GM12864 (cell line): ENCODE measurements at places on chromosomes 12 and 14.

DNA sequence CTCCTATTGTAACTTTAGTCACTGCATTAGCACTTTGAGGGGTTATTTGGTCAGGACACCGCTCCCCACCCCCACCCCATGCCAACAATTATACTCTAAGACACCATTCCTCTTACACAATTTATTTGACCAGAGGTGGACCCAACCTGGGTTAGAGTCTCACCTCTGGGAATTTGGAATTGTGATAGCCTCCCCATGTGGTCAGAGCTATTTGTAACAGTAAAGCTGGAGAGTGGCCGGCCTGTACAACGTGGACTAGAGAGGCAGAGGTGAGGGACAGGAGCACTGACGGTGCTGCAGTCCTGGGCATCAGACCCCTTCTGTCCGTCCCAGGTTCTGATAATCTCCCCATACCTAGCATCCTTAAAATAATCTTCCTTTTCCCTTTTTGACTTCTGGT is 3.3 kb upstream of the HAL start:
- DNase-seq: no peak

GRCh38 chr14:96876747-96877146 is 79.6 kb downstream of the VRK1 start:
- no peak for DNase-seq

DNA sequence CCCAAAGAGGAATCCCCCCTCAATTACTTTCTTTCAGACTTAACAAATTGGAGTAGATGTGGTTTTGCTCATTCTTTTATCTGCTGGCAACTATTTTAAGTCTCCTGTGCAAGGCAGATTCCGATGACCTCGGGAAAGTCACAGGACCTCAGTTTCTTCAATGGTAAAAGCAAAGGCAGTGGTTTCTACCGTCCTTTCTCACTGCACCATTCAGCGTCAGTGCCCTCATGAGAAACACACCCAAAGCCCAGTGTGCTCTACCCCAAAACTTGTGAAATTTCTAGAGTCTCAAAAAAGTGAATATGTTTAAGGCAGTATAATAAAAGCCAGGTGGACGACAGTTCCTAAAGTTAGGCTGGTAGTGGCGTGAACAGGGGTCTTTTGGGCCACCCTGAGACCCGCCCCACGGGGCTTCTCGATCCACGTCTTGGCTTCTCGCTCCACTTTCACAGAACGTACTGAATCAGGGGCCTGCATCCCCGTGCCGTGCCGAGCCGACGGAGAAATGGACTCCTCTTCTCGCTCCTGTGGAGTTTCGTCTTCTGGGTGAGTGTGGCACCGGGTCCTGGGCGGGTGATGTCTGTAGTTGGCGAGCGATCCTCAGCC is 1.3 kb upstream of the ARHGAP5 start:
- DNase-seq: no peak

DNA sequence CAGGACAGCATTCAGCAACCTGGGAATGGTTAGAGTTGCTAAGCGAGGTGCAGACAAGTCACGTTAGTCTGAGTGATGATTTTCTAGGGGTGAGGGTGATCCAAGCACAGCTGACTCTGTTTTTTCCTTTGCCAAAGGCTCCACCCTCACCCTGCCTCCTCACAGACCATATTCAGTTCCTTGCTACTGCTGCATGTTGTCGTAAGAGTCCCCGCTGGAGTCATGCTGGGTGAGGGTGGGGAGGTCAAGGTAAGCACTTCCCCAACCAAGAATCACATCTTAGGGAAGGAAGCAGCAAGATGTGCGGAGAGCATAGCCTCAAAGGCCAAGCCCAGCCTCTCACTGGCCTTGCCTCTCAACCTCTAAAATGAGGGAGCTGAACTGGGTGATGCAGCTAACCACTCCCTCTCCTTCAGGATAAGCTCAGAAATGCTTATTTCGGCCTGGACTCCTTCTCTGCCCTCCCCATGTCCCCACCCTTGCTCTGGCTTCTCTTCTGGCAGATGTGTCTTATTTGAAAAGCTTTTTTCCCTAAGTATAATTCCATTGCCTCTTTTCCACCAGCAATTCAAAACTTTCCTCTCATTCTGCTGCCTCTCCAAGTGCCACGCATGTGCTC is 66.9 kb upstream of the ACTN1 start:
- no peak for DNase-seq

- DNase-seq: no peak
These were observed 13.7 kb upstream of the RPS6KL1 start for GRCh38 chr14:74936731-74937130.

GRCh38 chr12:46377678-46378077 is 5.1 kb upstream of the SLC38A2 start:
- DNase-seq: no peak

GRCh38 chr14:74792249-74793039 is 29.3 kb downstream of the YLPM1 start:
- no peak for DNase-seq

DNA sequence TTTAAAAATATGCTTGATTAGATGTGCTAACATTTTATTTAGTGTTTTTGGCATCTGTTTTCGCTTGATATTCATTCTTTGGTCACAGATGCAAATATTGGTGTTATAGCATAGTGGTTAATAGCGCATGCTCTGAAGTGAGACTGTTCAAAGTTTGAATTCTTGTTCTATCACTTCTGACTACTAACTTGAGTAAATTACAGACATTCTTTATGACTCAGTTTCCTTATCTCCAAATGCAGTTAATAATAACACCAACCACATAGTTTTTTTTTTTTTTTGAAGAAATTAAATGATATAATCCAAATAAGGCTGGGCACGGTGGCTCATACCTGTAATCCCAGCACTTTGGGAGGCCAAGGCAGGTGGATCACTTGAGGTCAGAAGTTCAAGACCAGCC is 81.0 kb downstream of the TMX1 start:
- no peak for DNase-seq

- no peak for DNase-seq
These were observed 237.9 kb upstream of the DAAM1 start for GRCh38 chr14:58950555-58950954.

GRCh38 chr12:133058203-133059113 is 21.1 kb downstream of the ZNF84 start:
- DNase-seq: no peak

DNA sequence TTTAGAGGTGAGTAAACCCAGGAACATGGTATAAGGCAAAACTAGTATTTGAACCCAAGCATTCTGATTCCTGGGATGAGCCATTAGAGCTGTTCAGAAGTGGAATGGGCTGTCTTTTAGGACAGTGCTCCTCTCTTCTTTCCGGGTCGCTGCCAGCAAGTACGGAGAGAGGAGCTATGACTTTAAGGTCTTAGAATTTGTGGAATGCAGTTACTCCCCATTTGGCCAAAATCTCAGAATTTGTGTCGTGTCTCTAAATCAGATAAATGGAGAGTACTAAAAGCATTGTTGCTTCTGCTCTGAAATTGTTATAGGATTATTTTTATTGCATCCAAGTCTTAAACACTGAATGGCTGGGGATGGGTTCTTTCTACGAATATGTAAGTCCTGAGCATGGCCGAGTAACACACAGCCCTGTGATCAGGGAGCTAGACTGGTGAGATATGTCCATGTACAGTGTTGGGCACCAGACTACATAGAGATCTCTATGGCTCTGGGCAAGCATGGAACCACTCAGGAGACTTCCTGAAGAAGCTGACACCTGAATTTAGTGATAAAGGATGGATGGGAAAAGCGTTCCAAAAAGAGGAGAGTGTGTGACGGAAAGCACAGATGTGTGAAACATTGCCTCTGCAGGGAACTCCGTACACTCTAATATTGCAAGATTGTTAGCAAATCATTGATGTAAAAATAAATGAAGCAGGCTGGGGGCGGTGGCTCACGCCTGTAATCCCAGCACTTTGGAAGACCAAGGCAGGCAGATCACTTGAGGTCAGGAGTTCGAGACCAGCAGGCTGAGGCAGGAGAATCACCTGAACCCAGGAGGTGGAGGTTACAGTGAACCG is 184.7 kb downstream of the SRGAP1 start:
- DNase-seq: no peak

DNA sequence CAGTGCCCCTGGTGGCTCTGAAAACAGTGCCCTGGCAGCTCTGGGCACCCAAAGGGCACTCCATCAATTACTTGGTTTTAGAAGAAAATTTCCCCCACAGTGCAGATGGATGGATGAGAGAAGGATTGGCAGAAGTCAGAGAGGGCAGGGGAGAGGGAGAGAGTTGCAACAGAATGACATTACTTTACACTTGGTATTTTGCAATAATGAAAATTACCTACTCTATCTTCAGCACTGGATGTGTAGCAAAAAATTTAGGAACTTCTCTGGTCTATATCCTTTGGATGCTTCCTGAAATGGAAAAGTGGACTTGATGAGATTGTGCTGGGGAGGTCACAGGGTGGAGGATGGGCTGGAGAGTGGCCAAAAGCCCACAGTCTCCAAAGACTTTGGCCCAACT is 193.2 kb downstream of the CHST11 start:
- no peak for DNase-seq

- peak; percentile 96 for DNase-seq
These were observed at the start of gene GPR132 for GRCh38 chr14:105065280-105066228. GPR132 (minus strand) TSS chr14:105065430; CDS start chr14:105055420, 10,010 bp downstream.

GRCh38 chr14:50060871-50061663 is 55.3 kb downstream of the VCPKMT start:
- no peak for DNase-seq

DNA sequence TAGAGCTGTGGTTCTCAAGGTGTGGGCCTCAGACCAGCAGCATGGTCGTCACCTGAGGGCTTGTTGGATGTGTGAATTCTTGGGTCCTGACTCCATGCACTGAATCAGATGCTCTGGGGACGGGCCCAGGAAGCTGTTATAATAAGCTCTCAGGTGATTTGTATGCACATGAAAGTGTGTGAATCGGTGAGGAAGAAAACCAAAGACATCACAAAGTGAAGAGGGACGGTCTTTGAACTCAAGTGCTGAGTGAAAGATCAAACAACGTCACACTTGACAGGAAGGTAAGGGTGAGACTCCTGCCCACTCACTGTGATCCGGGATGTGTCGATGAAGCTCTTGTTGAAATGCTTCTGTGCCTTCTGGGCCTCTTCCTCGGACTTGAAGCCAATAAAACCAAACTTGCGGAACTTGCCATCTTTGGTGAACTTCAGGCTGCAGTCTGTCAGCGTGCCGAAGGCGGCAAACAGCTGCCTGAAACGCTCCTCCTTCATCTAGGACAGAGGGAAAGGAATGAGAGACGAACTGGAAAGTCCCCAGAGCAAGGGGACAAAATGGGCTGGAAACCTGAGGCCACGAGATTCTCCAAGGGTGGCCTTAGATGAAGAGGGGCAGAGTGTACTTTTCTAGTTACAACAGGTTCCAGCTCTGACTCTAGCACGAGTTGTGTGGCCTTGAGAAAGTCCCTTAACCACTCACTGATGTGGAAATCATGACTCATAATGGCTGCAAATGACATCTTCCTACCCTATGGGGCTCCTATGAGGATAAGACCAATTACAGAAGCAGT is 4.0 kb downstream of the RBM19 start:
- DNase-seq: peak; percentile 35

DNA sequence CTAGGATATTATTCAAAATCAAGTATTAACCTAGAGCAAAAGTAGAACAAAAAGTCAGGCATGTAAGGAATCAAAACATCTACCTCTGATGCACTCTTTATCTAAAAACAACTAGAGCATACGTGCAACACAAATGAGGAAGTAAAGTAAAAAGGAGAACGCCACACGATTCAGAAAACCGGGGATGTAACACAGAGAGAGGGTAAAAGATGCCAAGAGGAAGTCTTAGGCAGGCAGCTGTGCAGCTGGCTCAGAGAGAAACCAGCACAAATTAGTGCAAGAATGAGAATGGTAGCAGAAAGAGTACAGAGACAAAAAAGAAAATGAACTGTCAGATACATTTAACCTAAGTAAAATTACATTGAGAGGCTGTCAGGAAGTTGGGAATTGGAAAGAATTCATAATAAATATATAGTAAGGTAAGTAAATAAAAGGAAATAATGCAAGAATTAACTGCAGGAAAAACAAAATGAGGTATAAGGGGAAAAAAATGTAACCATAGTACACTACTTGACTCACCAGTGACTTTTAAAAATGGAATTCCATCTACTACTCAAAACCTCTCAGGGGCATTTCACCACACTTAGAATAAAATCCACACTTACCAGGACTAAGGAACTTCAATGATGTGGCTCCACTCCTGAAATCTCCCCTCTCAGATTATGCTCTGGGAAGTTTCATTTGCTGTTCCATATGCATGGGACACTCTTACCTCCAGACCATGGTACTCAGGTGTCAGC is 17.1 kb downstream of the BCAT1 start:
- no peak for DNase-seq

DNA sequence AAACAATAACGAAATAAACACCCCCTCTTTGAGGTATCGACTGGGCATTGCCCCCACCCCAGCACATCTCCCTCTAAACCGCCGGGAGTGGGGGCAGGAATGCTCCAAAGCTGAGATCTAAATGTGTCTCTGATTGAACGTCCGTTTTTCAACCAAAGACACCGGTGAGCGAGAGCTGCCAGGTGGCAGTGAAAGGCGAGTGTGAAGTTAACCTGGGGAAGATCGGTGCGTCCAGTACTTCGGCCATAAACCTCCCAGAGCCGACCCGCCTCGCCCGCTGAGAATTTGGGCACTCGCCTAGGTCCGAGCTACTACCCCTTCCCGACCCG is 625 bp downstream of the ANGEL1 start:
- no peak for DNase-seq

DNA sequence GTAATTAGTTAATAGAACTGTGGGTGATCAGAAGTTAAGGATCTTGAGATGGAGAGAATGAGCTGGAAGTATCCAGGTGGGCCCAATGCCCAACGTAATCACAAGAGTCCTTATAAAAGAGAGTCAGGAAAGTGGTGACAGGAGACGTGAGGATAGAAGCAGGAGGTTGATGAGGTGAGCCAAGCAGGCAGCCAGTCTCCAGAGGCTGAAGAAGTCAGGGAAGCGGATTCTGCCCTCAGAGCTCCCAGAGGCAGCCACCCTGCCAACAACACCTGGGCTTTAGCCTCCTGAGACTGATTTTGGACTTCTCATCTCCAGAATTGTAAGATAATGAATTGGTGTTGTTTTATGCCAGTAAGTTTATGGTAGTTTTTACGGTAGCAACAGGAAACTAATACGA is 10.1 kb upstream of the SAV1 start:
- no peak for DNase-seq
